ENCODE measurements at places on chromosomes 1 and 21.

GRCh38 chr1:28756846-28757245, 20.1 kb downstream of the YTHDF2 start:
- DNase-seq: no peak

GRCh38 chr1:200306944-200307754, 102.7 kb downstream of the ZNF281 start:
- no peak for DNase-seq

GRCh38 chr21:35223480-35224156, 174.5 kb upstream of the RUNX1 start:
- DNase-seq: no peak

GRCh38 chr1:67166196-67166595, at the start of gene IL23R:
IL23R (plus strand) TSS chr1:67166454; CDS start chr1:67168121, 1,667 bp downstream.
- DNase-seq: no peak

DNA sequence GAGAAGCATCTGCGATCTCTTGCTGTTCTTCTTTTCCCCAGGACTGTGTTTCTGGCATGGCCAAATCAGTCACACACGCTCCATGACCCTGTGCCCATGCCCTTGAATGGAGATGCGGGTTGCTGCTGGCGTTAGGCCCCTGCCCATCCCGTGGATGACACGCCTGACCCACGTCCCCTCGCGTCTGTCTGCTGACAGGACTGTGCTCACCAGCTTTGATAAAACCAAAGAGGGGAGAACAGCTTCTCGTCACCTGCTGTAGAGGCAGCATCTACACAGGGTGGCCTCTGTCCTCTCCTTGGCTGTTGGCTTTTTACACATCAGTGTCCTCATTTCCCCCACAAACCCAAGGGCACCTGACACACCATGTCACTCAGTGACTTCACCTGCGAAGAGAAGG, 6.9 kb downstream of the MT1HL1 start:
- DNase-seq: no peak

- DNase-seq: no peak
These were observed 30.4 kb upstream of the ZFYVE9 start for GRCh38 chr1:52111492-52111891.

- DNase-seq: no peak
These were observed 208.8 kb upstream of the ADGRL4 start for GRCh38 chr1:79215311-79215710.

- no peak for DNase-seq
These were observed 744 bp upstream of the DDX20 start for GRCh38 chr1:111754984-111755330.
